Sigmoid colon (tissue), 7 donors: ENCODE measurements at places on chromosomes 16 and 17. TPM values are rescaled to one million over a fixed set of nuclear protein-coding genes. Genes with fewer than 3 reads are reported as not detected.

- H3K36me3 ChIP-seq: peaks cover 67% of the 10 kb centered on the region
- no peak overlapping the region for H3K4me3 ChIP-seq
- no peaks in the 10 kb centered on the region for H3K27me3 ChIP-seq
- H3K27ac ChIP-seq: no peak overlapping the region
- DNase-seq: no peak
Measured at GRCh38 chr16:56936491-56936890, 4.5 kb downstream of the HERPUD1 start.

DNA sequence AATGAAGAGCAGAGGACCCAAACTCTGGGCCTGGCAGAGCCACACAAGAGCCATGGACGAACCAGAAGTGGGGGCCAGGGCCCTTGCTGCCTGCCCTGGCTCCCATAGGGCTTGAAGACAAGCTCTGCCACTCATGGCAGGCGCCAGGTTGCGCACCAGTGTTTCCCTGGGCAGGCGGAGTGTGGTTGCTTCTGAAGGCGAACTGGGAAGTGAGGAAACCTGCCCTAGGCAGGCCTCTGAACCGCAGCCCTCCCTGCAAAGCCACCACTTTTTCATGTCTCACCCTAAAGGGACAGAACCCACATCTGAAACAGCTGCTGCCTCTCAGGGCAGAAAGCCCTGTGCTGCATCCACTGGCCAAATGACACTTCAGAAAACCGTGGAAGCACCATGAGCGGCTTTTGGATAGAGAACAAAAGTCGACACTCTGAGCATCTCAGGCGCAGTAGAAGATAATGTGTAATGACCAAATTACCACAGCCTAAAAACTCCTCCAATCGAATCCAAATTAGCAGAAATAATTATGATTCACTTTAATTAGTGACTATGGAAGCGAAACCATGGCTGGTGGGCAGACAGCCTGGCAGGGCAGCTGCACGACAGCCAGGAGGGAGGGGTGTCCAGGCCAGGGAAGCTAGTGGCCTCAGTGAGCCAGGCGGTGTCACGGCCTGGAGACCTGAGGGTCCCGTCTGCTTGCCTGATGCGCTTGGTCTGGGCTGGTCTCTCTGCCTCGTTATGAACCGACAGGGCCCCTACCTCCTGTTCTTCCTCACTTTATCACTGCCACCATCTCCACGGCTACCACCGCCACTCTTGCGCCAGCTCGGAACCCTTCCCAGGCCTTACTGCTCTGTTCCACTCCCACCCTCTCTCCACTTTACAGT, 59.1 kb downstream of the PRMT7 start:
- no peaks in the 10 kb centered on the region for H3K36me3 ChIP-seq
- H3K27ac ChIP-seq: no peak overlapping the region
- no peak for DNase-seq
- no peaks in the 10 kb centered on the region for H3K4me1 ChIP-seq

DNA sequence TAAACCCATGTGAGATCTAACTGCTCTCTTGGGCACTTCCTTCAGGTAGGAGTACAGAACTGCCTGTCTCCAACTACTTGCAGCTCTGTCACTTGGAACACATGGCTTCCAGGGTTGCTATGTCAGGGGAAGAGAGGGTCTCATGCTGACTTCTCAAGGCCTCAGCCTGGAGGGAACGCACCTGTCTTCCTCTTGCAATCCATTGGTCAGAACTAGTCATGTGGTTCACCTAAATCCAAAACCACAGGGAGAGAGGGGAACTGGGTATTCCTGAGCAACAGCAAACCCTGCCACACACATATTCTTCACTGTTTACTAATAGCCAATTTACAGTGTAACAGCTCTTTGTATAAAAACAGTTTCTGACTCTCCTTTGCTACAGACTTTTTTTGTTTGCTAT, 206.1 kb downstream of the KCNJ2 start:
- H3K27ac ChIP-seq: no peak overlapping the region
- no peaks in the 10 kb centered on the region for H3K4me1 ChIP-seq
- no peaks in the 10 kb centered on the region for H3K27me3 ChIP-seq
- no peak overlapping the region for H3K4me3 ChIP-seq

- no peak for DNase-seq
- H3K27ac ChIP-seq: no peak overlapping the region
- H3K4me3 ChIP-seq: no peak overlapping the region
- H3K27me3 ChIP-seq: no peaks in the 10 kb centered on the region
Measured at GRCh38 chr17:27216836-27217235, 77.1 kb upstream of the WSB1 start.

- H3K36me3 ChIP-seq: no peaks in the 10 kb centered on the region
- H3K27ac ChIP-seq: peak overlapping the region; percentile 92
- DNase-seq: peak; percentile 66
Measured at GRCh38 chr16:75252049-75252864, 833 bp upstream of the BCAR1 start.

DNA sequence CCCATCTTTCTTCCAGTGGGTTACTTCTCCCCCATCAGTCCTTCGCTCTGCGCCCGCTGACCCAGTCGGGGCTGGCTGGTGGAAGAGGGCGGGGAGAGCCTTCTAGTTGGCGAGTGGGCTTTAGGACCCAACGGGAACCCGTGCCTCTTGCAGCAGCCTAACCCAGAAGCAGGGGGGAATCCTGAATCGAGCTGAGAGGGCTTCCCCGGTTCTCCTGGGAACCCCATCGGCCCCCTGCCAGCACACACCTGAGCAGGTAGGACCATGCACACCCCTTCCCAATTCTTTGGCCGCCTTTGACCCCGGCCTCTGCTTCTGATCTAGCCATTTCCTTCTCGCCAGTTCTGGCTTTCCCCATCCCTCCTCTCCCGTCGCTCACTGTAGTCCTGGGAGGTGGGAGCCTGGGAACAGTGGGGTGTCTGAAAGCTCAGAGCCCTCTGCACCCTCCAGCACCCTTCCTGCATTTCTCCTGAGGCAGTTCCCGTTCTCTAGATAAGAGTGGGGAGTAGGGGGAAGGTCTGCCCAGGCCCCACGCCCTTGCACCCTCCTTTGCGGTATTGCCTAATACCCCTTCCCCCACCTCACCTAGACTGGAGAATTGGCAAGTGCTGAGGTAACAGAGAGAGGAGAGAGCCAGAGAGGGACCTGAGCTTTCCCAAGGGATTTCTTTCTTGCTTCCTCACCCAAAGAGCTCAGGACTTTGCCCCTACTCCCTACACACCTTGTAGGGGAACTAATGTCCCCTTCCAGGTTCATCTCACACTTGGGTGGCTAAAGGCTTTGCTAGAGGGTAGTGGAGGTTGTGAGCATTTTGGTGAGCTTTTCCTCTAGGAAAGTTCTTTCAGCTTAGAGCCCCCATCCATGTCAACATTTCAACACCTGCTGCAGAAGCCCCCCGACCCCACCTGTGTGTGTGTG, at the start of gene RARA:
Gene RARA (plus strand): TSS at position 150 of the 918 bp plus-strand sequence. CDS start 22,039 bp downstream, outside the sequence.
- DNase-seq: peak; percentile 80
- H3K36me3 ChIP-seq: no peaks in the 10 kb centered on the region
- H3K27ac ChIP-seq: no peak within 1 kb of the TSS
- peaks cover 88% of the 10 kb centered on the region for H3K4me1 ChIP-seq
- H3K27me3 ChIP-seq: no peaks in the 10 kb centered on the region

GRCh38 chr17:21510686-21511362, 134.7 kb downstream of the KCNJ12 start:
- no peaks in the 10 kb centered on the region for H3K27me3 ChIP-seq
- peak overlapping the region; percentile 55 for H3K4me3 ChIP-seq
- H3K27ac ChIP-seq: peak overlapping the region; percentile 75
- no peak for DNase-seq

DNA sequence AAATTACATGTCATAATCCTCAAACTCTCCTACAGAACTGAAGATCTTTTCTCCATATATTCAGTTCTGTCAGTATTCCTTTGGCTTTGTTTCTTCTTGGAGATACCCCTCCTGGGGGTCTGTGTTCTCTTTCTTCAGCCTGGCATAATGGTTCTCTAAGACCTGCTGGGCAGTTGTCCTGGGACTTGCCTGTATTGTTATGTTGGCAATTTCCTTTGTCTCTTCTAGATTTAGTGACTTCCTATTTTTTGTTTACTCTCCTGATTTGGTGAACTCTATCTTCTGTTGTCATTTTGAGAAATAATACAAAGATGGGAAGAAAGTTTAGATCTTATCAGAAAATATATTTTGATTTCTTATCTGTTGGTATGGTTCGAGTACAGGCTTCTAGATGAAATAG, 127.8 kb downstream of the GOSR1 start:
- no peaks in the 10 kb centered on the region for H3K36me3 ChIP-seq
- no peaks in the 10 kb centered on the region for H3K27me3 ChIP-seq
- no peak overlapping the region for H3K27ac ChIP-seq
- DNase-seq: no peak

GRCh38 chr17:36777118-36777517, 160.2 kb upstream of the LHX1 start:
- no peaks in the 10 kb centered on the region for H3K4me1 ChIP-seq
- H3K36me3 ChIP-seq: no peaks in the 10 kb centered on the region
- H3K27ac ChIP-seq: no peak overlapping the region
- no peak for DNase-seq

DNA sequence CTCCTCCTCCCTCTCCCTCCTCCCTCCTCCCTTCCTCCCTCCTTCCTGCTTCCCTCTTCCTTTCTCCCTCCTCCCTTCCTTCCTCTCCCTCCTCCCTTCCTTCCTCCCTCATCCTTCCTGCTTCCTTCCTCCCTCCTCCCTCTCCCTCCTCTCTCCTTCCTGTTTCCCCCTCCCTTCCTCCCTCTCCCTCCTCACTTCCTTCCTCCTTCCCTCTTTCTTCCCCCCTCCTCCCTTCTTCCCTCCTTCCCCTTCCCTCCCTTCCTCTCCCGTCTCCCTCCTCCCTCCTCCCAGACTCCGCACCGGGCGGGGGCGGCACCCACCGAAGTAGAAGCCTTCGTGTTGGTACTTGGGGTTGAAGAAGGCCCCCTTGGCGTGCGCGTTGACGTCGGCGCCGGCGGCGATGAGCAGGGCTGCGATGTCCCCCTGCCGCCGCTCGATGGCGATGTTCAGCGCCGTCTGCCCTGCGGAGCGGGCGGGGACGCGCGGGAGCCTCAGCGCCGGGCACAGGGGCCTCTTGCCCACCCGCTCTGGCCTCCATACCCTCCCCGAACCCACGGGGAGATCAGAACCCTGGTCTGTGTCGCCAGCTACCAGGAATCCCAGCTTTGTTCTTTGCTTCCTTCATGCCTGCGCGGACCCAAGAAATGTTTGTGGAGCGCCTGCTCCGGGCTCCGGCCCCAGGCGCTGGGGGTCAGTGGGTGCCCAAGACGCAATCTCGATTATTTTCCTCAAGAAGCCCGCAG, 22.2 kb downstream of the TRPV3 start:
- no peak for DNase-seq
- H3K36me3 ChIP-seq: no peaks in the 10 kb centered on the region
- H3K27me3 ChIP-seq: peaks cover 2% of the 10 kb centered on the region
- H3K4me1 ChIP-seq: peaks cover 7% of the 10 kb centered on the region
- H3K4me3 ChIP-seq: peak overlapping the region; percentile 31

GRCh38 chr16:10517868-10518267, 62.5 kb downstream of the EMP2 start:
- H3K27ac ChIP-seq: no peak overlapping the region
- DNase-seq: peak; percentile 30
- H3K4me1 ChIP-seq: peaks cover 11% of the 10 kb centered on the region
- H3K4me3 ChIP-seq: no peak overlapping the region
- H3K27me3 ChIP-seq: no peaks in the 10 kb centered on the region

- peak overlapping the region; percentile 88 for H3K27ac ChIP-seq
- peak; percentile 68 for DNase-seq
- H3K4me1 ChIP-seq: peaks cover 18% of the 10 kb centered on the region
Measured at GRCh38 chr17:76353004-76353598, 615 bp downstream of the PRPSAP1 start.

DNA sequence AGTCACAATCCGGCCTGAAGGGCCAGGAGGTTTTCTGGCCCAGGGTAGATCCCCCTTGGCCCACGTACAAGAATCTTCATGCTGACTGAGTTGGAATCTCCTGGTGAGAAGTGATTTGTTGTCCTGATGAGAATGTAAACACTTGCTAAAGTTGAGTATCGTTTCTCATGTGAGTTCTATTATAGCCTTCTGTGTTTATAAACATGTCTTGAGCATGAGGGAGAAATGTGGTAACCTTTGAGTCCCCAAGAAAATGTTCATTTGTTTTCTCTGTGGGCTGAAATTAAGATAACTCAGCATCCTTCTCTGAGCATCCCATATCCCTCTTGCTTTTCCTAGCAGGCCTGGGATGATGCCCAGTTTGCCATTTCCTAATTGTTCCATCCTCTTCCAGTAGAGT, 204.8 kb downstream of the FTO start:
- peaks cover 8% of the 10 kb centered on the region for H3K4me1 ChIP-seq
- no peak for DNase-seq
- H3K36me3 ChIP-seq: no peaks in the 10 kb centered on the region
- H3K4me3 ChIP-seq: no peak overlapping the region
- no peak overlapping the region for H3K27ac ChIP-seq
- H3K27me3 ChIP-seq: no peaks in the 10 kb centered on the region

DNA sequence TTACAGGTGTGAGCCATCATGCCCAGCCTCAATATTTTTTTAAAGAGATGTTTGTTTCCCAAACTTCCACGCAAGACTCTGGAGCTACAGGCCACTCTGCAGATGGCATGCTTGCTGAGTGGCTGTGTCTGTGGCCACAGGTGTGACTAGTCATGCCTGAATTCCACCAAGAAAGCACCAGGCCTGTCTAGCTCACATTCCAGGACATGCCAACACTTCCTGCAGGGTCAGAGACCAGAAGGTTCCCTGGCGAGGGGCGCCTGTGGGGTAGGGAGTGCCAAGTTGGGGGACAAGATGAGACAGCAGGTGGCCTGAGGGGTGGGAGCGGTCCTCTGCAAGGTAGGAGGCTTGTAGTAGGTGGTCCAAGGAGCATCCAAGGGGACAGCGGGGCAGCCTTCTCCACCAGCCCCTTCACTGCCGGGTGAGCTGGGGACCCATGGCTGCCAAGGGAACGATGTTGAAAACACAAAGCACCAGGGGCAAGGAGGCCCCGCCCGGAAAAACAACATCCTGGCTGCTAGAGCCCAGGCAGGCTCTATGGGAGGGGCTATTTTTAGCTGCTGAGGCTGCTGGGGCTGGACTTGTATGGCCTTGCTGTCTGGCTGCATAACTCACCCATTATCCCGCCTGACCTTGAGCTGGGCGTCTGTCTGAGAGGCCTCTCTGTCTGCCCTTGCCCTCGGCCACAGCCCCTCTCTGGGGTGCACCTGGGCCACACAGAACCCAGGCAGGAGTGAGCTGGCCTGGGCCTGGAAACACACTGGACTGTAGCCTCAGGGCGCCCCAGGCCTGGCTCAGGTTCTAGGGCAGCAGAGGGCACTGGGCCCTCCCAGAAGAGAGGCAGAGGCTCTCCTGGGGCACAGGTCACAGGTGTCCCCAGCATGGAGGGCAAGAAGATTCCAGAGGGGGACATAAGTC, 5.7 kb downstream of the TRIM47 start:
- H3K36me3 ChIP-seq: no peaks in the 10 kb centered on the region
- peak overlapping the region; percentile 95 for H3K27ac ChIP-seq
- no peaks in the 10 kb centered on the region for H3K27me3 ChIP-seq
- peaks cover 5% of the 10 kb centered on the region for H3K4me1 ChIP-seq
- DNase-seq: peak; percentile 95

The ESRP2 gene
- polyA plus RNA-seq: 25.4 TPM

The PERCC1 gene
- not detected for polyA plus RNA-seq

The KCNH6 gene
- not detected for polyA plus RNA-seq
